ENCODE measurements at places on chromosomes 4 and X.

- DNase-seq, result peak; percentile 7
These were observed 17.0 kb downstream of the ENOX2 start for GRCh38 chrX:130885996-130886395.

- DNase-seq, result no peak
These were observed 124.5 kb downstream of the NPNT start for GRCh38 chr4:106019771-106020170.

- no peak for DNase-seq
These were observed 24.1 kb upstream of the COQ2 start for GRCh38 chr4:83308672-83309071.

GRCh38 chrX:126929071-126929470, 109.5 kb downstream of the PRR32 start:
- DNase-seq, result no peak

DNA sequence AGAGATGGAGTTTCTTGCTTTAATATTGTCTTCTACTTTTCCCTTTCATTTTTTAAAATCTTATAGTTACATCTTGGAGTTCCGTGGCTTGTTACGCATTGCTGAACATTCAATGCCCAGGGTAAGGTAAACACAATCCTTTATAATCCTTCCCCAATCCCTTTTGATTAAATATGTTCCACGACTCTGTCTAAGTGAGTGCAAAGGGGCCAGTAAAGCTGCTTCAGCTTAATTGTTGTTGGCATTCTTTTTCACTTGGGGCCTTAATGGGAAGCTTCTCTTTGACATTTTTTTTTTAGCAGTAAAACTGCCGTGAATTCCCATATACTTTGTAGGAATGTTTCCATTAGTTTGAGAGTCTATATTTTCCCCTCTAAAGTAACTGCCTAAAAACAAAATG, 1028.1 kb downstream of the C4orf33 start:
- DNase-seq, result no peak

GRCh38 chr4:60562334-60562733, 637.8 kb upstream of the ADGRL3 start:
- DNase-seq, result no peak

DNA sequence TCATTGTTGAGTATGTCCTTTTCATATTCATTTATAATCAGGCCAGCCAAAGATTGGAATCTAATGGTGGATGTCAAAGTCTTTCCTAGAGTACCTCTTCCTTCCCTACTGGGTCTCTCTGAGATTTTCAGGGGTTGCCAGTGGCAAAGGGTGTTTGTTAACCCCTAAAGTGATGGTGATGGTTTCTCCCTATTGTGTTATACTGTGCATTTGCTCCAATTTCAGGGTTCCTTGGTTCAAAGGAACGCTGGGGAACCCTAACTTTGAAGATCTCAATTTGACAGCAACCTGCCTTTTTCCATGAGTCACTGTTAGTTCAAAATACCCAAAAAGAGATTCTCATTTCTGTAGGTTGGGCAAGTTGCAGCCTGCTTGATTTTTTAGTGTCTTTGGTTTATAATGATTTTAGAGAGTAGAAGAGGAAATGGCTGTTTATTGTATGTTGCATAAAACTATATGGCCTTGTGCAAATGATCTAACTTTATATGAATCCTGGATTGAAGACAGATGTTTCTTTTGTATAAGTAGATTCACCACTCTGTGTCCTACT, 23.0 kb downstream of the GAB1 start:
- DNase-seq, result no peak

Data from NCI-H187 (cell line).